NCI-H526 treated with DMSO at 0.1 percent for 48 hours (cell line): ENCODE measurements at places on chromosomes 1 and 21.

- no peak for DNase-seq
Measured at GRCh38 chr1:116916002-116916401, 6.3 kb downstream of the PTGFRN start.

GRCh38 chr1:9910076-9910422 is at the start of gene CTNNBIP1:
TSS of gene CTNNBIP1 (minus strand) at chr1:9910269. CDS start at chr1:9872064, 38,205 bp downstream.
- no peak for DNase-seq

DNA sequence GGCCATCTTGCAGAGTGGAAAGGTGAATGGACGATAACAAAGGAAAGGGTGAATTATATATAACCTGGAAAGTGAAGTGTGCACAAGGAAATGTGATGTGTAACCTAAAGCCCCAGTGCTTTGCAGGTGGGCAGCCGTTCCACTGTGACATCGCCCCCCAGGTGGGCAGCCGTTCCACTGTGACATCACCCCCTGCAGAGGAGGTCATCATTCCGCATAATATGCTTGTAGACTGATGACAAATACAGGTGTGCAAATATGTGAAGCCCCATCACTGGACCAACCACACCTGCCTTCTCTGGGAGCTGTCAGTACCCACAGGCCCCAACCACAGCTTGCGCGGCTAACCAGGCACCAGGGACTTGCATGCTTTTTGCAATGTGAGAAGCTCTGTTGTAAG is 4.7 kb upstream of the ZNF496 start:
- no peak for DNase-seq

- no peak for DNase-seq
Measured at GRCh38 chr1:32007591-32007940, 6.1 kb upstream of the KHDRBS1 start.

- DNase-seq, result no peak
Measured at GRCh38 chr21:18646116-18646515, 242.5 kb upstream of the TMPRSS15 start.

- no peak for DNase-seq
Measured at GRCh38 chr1:24074196-24074595, 37.7 kb downstream of the MYOM3 start.

GRCh38 chr1:38444311-38444710 is 397.7 kb upstream of the POU3F1 start:
- no peak for DNase-seq

GRCh38 chr1:201164645-201165044 is 10.4 kb upstream of the TMEM9 start:
- no peak for DNase-seq

DNA sequence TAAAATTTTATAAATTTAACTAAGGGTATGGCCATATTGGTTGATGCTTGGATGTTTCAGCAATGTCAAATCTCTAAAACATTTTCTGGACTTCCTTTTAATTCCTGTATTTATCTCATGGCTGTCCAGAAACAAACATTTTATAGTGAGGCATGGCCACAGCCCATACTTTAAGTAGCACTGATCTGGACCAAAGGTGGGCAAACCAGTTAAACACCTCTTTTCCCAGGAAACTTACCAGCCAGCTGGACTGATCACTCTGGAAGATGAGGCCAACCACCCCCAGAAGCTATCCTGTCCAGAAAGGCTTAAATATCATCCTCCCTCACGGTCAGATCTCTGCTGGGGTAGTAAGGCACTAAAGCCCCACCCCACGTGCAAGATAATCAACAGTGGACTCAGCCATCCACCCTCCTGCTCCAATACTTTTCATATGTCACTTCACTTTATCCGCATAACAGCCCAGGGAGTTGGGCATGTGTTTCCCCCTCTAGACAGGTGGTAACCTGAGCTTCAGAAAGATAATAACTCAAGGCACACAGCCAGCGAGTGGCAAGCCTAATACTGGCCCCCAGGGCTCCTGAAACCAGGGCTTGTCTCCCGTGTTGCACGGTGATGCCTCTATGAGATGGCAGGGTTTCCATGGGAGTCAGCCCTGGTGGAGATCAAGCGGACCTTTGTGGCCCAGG is 120.5 kb upstream of the NGF start:
- no peak for DNase-seq

- no peak for DNase-seq
Measured at GRCh38 chr1:213466541-213466940, 415.5 kb downstream of the RPS6KC1 start.

DNA sequence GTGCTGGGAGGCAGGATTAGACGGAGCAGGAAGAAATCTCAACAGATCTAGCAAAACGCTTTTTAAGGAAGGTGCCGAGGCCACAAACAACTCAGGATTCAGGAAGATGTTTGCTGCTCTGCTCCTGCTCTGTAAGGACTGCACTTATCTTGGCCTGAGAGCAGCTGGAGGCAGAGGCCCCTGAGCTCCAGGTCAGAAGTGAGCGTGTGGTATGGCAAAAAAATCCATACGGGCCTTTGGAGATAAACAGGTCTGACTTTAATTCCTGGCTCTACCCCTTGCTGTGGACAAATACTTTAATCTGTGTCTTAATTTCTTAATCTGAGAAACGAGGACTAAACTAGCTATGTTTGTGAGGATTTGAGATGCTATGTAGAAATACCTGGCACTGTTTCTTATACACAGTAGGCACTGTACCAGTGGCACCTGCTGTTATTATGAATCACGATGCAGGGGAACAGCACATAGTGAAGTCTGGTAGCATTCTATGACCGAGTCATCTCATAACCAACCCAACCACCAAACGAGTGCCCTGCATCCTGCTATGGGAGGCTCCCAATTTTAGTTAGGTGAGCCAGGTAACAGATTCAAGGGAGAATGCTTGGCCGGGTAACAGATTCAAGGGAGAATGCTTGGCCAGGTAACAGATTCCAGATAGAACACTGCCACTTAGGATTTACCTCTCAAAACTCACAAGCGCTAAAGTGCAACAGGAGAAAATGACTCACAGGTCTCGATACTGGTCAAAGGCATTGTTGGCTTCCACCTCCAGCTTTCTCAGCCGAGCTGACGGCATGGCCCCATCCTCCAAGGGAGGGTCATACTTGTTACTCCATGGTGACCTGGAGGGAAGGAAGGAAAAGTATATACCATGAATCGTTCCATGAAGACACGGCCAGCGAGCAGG is 65.9 kb downstream of the SLC66A1 start:
- no peak for DNase-seq

DNA sequence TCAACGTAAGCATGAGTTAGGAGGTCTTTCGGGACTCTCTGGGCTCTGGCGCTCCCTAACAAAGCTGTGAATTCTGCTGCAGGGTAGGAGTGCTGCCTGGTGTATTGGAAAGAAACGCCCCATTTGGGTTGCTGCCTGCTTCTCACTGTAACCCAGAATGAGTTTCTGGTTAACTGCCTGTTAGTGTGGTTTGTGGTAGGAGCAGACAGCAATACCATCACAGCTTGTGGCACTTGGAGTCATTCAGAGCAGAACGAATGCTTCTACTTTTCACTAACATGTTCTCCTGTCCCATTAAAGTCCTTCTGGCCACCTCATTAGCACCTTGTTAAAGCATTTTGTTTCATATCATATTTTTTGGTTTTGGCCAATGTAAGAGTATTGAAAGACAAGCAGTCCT is 18.1 kb downstream of the MAP3K7CL start:
- DNase-seq, result no peak

DNA sequence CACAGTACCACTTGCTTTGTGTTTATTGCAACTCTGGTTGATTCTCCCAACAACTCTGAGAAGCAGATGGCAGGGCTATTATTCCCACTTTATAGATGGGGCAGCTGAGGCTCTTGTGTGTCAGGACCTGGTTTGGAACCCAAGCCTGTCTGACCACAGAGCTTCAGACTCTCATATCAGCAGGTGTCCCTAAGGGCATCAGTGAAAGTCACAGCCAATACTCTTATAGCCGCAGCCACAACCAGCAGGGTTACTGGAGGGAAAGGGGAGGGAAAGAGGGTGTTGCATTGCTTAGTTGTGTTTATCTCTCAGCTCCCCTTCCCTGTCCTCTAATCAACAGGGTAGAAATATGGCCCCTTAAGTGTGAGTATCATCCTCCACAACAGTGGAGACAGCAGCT is 304.0 kb downstream of the RRAGC start:
- DNase-seq, result no peak

- DNase-seq, result no peak
Measured at GRCh38 chr1:225897595-225898514, 8.9 kb upstream of the LEFTY1 start.

DNA sequence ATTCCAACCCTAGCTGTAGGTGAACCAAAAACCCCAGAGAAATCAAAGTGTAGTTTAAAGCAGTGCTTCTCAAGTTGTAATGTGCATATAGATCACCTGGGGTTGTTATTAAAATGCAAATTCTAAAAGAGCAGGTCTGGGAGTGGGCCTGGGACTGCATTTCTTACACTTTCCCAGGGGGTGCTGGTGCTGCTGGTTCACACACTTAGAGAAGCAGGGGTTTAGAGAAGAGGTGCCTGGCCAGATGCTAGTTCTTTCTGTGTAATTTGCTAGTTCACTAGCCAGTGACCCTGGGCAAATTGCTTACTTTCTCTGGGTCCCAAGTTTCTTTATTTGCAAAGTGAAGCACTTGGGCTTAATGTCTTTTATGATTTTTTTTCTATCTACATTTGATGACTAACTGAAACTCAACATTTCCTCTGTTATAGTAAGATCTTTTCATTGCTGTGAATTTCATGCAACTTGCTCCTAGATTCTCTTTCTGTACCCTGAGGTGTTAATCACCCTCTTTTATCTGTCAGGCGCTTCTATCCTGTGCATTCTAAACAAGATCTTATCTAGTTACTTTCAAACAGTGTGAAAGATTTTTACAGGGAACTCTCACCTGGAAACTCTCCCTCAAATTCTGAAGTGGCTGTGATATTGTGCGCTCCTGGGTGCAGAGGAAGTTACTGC is 141.9 kb upstream of the UBE2U start:
- DNase-seq, result no peak

GRCh38 chr1:44380666-44381177 is 24.3 kb upstream of the RNF220 start:
- no peak for DNase-seq

GRCh38 chr1:201020721-201021629 is 2.5 kb downstream of the KIF21B start:
- DNase-seq, result no peak

DNA sequence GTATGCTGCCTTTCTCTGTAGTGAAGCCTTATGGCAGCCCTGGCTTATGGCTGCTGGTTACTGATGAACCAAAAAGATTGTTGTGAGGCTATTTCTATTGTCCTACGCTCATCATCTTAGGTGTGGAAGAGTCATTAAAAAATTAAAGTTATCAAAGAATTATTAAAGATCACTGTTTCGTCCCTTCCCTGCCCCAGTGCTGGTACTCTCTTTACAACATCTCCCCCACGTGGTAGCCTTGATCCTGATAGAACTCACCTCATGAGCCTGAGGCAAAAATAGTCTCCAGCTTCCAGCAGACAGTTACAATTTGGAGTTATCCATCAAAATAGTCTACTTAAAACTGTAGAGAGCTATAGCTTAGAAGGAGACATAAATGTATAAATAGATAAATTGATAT is 201.5 kb downstream of the S1PR1 start:
- DNase-seq, result no peak

DNA sequence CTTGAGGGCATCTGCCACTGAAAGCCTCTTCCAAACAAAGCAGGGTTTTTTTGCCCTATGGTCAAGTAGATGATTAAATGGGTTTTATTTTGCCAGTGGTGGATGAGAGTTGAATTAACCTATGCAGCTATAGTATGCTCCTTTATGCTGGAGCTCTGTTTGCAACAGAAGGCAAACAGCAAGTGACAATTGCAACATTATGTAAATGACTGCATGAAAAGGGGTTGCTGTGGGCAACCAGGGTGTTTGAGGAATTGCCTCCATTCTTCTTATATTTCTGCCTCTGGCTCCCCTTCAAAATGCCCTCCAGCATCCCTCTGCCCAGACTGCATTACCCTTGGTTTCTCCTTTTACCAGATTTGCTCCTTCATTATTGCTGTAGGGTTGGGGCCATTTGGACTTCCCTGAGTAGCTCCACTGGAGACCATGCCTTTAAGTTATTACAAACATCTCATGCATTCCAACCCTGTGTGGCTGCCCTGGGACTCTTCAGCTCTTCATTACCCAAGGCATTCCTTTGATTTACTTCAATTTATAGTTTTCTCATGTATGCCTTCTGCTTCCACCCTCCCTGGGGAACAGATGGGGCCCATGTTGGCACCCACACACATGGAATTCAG is 398.4 kb downstream of the PRDM2 start:
- DNase-seq, result no peak

DNA sequence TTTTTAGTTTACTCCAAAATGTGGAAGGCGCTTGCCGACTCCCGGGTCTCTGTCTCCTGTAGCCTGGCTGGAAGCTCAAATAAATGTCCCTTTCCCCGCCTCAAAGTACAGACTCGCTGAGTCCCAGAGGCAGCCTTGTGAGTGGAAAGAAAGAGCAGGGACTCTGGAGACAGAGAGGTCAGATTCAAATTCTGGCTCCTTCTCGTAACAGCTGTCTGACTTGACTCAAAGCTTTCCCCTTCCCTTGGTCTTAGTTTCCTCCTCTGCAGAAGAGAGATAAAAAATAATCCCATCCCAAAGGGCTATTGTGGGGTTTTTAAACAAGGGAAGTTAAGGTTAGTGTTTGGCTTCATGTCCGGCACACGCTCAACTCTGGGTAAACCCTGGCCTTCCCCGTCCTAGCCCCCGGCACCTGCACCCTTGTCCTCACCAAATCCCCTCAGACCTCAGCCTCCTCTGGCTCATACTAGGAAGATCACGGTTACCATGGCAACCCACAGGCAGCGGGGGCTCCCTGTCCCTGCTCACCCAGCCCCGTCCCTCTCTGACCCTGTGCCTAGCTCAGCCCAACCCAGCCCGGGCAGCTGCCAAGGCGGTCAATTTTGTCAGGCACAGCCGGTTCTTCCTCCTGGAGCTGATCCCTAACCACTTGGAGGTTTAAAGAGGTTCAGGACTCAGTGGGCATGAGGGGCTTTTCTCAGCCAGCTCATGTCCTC is 49.2 kb upstream of the IGSF21 start:
- no peak for DNase-seq

GRCh38 chr1:234712891-234713305 is 102.9 kb upstream of the IRF2BP2 start:
- no peak for DNase-seq

DNA sequence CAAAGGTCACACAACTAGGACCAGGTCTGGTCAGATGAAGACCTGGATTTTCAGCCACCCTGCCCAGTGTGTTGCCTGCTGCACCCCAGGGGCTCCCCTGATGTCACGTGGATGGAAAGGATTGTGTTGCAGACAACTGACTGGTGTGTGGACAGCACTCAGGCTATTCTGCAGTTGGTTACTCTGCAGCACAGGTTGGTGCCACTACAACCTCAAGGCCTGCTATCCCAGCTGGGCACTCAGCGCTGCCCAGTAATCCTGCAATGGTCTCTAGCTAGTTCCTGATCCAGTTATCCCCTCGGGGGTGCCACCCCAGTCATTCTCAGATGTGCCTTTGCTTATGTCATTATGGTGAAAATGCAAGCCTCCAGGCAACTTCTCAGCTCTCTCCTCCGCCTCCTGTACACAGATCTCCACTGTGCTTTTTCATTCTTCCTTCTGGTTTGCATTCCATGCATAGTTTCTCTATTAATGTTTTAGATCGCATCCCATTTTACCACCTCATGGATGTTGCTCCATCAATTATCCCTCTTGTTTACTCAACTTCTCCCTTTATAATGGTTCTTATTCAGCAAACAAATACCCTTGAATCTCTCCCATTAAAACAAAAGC is 503.2 kb upstream of the CAMK1G start:
- no peak for DNase-seq

- no peak for DNase-seq
Measured at GRCh38 chr1:91683598-91683951, 182.9 kb downstream of the CDC7 start.

- no peak for DNase-seq
Measured at GRCh38 chr21:44942566-44942965, 2.7 kb downstream of the SLX9 start.
